Stimulated activated CD8-positive, alpha-beta memory T cell treated with anti-CD3 and anti-CD28 coated beads, Interleukin-4, amount 100 ng/mL, for 1 hour (primary cell): ENCODE measurements at places on chromosomes 7 and 10.

DNA sequence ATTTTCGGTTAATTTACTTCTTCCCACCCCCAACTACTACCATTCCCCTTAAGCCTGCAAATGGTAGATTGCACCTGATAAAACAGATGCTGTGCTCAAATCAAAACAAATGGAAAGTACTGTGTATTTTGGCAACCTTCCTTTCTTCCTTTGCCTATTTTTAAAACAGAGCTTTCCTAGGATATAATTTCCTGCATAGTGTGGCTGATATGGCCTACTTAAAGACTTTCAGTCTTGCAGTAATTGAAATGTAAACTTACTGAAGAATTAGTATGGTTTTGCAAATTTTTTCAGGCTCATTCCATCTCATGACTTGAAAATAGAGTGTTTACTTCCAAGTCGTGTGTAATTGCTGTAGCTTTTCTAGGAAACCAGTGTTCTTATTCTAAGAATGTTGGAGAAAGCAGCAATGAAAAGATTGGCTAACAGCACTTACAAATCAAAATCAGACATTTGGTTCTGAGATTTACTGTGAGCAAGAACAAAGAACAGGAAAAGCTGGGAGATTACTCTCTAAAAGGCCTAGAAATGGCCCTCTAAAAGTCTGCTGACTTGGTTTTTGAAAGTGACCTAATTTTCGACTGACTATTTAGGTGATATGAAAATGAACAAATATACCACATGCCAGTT, 52.0 kb downstream of the REEP3 start:
- DNase-seq, result no peak

DNA sequence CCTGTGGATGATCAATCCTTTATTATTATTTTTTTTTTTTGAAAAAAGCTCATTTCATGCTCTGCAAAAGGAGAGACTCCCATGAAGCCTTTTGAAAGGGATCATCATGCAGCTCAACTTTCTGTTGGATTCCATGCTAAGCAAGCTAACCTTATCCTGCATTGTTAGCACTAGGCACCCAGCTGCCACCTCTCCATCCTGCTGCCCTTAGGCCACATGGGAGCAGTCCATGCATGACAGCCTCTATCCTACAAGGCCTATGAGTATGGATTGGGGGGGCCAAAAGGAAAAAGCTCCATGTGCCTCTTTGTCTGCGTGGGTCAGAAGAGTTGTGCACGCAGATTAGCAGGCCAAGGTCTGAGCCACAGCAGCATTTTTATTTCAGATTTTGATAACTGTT, 19.2 kb downstream of the SMNDC1 start:
- DNase-seq, result no peak

- DNase-seq, result no peak
Measured at GRCh38 chr10:50551894-50552293, 71.9 kb downstream of the SGMS1 start.

- no peak for DNase-seq
Measured at GRCh38 chr10:58266003-58266825, 1.5 kb downstream of the IPMK start.

DNA sequence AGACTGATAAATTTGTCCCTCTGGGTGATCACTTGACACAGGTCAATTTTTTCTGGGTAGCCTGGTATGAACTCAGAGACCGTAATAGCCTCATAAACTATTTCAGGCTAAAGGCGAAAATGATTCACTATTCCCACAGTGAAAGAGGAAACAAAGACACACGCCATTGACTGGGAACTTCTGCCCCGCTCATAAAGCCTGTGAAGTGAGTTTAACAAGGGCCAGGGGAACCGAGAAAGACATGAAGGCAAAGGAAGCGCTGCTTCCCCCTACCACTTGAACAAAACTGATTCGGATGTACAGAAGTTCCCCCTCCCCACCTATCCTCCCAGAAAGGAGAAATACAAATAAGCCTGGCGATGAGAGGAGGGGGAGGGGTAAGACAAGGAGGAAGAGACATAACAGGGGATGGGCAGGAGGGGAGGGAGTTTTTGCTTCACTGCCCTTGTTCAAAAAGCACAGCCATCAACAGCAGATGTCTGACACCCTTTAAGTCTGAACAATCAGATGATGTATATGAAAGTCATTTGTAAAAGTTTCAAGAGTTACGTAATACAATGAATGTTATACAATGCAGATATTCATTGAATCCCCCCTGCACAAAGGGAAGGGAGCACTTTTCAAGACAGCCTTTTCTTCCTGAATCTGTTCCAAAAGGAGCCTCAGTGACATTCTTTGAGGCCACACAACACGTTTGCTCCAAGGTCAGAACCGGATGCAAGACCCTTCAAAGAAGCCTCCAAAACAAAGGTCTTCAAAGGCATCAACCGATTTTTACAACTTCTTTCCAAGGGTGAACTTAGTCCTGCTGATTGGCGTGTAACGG, 734 bp downstream of the ABCB4 start:
- DNase-seq, result no peak

DNA sequence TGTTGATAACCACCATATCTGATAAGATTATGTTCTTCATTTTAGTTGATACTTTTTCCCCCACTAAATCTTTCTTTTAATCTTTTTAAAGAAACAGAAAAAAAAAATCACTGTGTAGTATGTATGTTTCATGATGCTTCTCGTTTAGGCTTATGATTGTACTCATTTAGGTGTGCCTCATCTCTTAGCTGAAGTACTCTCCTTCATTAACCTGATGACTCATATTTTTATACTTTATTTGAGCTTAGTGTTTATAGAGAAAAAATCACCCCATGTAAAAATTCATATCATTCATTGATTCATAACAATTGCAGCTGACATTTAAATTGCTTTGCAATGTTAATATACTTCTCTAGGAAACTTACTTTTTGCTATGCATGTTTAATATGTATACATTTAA, 158.9 kb downstream of the MLLT10 start:
- no peak for DNase-seq

GRCh38 chr7:7668706-7669105, 28.2 kb downstream of the UMAD1 start:
- DNase-seq, result no peak

- DNase-seq, result no peak
Measured at GRCh38 chr10:103193820-103194529, 903 bp upstream of the NT5C2 start.

DNA sequence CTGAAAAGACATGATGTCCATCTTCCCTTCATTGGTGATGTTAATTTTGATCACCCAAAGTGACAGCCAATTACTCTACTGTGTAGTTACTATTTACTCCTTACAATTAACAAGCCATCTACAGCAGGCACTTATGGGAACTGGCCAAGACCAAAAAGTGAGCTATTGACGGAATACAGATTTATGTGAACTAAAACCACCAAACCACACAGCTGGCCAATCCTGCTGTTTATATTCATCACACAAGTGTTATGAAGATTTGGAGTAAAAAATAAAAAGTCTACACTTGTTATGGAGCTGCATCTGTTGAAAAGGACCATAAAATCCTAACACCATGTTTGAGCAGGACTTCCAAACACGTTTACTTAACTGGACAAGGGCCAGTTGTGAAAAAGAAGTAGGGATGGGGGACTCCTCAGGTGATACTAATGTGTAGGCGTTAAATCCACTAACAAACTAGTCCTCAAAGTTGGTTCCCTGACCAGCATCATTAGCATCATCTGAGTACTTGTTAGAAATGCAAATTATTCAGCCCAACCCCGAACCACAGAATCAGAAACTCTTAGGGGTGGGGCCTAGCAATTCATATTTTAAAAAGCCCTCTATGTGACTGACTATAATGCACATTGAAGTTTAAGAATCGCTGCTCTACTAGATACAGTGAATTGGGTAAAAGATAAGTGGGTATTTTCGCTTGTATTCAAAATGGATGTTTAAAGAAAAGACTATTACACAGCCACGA, 11.6 kb downstream of the MCMBP start:
- DNase-seq, result no peak

GRCh38 chr7:14446219-14446618, 456.3 kb downstream of the DGKB start:
- DNase-seq, result no peak

DNA sequence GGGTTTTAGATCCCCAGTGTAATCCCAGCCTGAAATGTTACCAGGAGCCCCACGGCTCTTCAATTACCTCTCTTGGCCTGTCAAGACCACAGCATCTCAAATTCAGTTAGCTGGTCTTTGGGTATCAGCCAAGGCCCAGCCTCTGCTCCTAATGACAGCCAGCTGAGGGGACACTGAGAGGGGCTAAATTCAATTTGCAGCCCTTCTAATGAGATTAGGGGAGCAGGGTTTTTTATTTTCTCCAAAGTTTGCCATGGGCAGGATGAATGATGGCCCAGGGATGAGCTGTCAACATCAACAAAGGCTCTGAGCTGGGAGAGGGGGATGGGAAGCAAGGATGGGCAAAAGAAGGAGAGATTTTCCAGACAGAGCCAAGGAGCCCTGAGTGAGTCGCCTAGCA, 116.8 kb upstream of the TBX20 start:
- no peak for DNase-seq

GRCh38 chr7:137454246-137454724, 110.8 kb upstream of the PTN start:
- no peak for DNase-seq

GRCh38 chr7:114356133-114356532, 58.5 kb upstream of the FOXP2 start:
- no peak for DNase-seq

GRCh38 chr7:103336761-103337160, 7.8 kb downstream of the DNAJC2 start:
- no peak for DNase-seq

DNA sequence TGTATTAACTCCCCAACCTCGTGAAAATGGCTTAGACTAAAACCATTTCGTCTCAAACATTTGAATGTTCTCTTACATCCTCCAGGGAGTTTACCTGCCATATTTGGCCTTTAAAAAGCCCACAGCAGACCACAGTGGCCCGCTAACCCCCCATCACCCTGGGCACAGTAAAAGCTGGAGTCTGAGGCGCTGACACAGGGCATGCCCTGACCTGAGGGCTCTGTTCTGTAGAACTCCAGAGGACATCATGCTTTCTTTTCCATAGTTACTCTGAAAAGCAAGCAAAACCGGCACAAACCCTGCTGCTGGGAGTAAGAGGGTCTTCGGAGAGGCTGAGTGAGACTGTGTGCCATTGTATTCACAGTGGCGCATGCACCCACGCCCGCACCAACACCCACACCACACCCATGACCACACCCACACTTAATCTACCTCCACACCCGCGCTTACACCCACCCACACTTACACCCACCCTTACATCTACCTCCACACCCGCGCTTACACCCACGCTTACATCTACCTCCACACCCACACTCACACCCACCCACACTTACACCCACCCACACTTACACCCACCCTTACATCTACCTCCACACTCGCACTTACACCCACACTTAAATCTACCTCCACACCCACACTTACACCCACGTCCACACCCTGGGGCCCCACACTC, 32.1 kb downstream of the LRRC27 start:
- no peak for DNase-seq
